Activated T-helper 2 cell treated with anti-CD3 and anti-CD28 coated beads, Interferon-gamma antibody, Interleukin-2, Interleukin-4, amounts not matched to agents 10 μg/mL and 5 μg/mL and 100 μg/mL, durations not matched to agents 14 hours and 24 hours and 36 hours (primary cell): ENCODE measurements at places on chromosomes 7 and 10.
A peak's percentile ranks its signal among the peaks of the same experiment; 100 is the strongest.

DNA sequence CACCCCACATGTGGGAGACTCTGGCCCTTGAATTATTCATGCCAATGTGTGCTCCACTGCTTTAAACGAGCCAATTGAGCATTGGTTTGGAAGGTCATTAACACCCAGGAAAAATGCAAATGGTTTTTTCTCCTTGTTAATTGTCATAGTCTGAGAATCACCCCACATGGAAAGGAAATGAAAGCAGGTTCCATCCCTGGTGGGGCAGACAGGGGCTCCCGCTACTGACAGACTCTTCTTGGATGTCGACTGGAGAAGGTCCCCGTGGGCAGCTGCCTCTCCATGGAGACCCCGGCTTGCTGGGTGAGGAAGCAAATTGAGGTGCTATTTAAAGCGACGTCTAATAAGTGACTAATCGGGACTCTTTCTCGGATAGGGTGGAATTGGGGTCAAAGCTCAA, 32.0 kb upstream of the EN2 start:
- DNase-seq, result no peak

GRCh38 chr7:70338015-70338414, 739.7 kb downstream of the AUTS2 start:
- no peak for DNase-seq

- DNase-seq, result no peak
Measured at GRCh38 chr10:1316121-1316808, 260.1 kb downstream of the WDR37 start.

GRCh38 chr7:22715969-22716368, 11.0 kb upstream of the IL6 start:
- no peak for DNase-seq

DNA sequence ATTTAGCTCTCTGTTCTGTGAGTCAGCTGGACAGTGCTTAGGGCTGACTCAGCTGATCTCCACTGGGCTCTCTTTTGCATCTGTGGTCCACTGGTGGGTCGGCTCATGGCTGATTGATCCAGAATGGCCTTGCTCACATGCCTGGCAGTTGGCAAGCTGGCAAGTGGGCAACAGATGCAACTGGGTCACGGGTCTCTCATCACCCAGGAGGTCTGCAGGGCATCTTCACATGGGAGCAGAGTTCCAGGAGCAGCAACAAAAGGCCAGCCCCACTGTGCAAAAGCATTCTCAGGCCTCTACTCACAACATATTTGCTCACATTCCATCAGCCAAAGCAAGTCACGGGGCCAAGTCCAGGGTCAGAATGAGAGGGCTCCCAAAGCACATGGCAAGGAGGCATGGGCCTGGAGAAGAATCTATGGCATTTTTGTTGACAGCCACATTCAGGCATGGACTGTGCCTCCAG, 98.8 kb downstream of the OAT start:
- no peak for DNase-seq

DNA sequence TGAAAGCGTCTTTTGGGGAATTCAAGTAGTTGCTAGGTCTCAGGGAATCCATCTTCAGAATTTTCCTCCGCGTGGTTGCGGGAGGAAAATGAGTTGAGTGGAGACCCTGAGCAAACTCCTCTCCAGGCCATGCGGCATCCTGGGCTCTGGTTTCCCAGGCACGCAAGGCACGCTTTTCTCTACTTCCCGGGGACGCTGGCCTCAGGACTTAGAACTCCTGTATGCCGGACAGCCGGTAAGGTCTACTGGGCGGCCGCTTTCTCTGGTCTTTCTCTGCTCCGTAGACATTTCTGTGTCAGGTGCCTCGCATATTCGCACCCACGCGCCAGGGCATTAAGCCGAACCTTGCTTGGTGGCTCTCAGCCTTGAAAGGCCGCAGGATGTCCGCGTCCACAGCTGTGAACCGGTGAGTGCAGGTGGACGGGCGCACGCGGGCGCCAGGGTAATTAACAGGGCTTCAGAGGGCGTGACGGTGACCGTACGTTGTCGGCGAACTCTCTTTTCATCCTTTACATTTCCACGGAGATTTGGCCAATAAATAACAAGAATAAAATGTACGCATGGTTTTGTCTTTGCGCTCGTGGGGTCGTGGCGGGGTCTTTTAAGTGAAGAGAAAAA, 992 bp upstream of the RBM20 start:
- no peak for DNase-seq

GRCh38 chr7:74317146-74317782, 28.1 kb downstream of the CLIP2 start:
- no peak for DNase-seq

DNA sequence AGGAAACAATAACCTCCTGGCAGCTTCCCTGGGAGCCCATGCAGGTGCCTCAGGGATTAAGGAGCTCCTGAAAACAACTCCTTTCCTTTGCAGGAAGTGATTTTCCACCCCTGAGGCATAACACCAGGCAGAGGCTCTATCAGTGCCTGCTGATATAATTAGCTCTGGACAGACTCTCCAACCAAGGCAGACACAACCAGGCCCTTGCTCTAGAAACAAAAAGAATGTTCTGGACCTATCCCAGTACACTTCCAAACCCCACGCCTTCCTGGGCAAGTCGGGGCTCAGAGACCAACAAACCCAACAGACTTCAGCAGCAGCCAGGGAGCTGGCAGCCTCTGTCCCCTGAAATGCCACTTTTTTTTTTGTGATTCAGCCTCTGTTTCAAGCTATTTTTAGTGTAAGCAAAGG, 247.1 kb downstream of the KCNMA1 start:
- no peak for DNase-seq

DNA sequence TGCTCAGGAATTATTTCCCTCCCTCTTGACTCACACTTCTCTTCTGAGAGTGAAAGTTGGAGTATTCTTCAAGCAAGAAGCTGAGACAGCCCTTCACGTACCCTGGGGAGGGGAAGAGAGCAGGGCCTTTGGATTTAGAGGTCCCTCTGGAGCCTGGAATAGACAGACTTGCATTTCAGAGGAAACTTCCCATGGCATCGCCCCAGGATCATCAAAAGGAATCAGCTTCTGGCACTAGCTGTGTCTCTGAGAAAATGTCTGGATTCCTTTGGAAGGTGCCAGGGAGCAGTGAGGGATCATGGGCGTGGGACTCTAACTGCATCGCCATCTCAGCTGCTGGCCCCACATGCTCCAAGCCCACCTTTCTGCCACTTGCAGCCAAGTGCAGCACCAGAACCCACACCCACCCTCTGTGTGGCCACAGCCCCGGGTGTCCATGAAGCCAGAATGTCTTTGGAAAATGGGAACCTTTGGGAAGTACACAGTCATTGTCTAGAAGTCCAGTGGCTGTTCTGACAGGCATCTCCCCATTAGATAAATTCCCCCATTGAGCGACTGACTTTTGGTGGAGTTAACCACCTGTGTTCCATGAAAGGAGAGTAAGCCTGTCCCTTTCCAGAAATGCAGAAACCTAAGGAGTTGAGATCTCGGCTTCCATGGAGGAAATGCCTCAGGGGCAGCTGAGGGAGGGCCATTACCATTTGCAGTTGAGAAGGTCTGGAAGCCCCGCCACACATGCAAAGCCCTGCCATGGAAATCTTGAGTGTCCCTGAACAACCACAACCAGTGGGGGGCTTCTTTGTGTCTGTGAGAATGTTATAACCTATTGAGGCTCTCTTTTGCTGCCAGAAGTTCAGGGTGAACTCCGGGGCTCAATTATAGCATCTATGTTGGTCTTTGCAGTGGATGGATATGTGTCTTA, 57.8 kb upstream of the GDF10 start:
- no peak for DNase-seq

- no peak for DNase-seq
Measured at GRCh38 chr10:86260564-86260963, 106.0 kb downstream of the GRID1 start.

DNA sequence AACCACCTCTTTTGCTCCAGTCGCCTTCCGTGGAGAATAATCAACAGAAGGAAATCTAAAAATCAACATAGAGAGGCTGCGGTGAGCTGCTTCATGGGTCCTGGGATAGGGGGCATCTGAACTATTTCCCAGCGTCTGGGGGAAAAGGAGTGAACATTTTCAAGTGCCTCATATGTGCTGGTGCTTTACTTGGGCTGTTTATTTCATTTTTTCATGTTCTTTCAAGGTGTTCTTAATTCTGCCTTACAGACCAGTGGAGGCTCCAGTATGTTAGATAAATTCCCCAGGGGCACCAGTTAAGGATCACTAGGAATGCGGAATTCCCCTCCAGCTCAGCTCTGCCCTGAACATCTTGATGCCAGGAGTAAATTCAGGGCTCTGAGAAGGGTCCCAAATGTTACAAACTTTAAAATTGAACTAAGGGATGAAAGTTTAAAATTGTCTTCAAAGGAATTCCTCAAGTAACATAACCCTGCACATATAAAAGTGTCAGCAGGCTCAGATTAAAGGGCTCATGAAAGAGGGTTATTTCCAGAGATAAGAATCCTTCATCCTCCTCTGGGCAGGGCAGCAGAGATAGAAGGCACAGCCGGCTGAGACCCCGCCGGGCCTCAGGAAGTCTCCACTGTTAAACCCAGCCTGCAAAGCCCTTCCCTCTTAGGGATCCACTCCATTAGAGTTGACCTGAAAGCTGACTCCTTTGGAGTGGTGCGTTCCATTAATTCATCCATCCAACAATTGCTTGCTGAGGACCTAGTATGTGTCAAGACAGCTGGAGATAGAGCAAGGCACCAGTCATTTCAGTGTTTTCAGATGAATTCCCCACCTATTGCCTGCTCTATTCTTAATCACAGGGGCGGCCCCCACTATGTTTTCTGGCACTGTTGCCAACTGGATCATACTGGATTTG, 345.8 kb downstream of the KCNMA1 start:
- no peak for DNase-seq

GRCh38 chr10:76315240-76315639, 883.8 kb downstream of the LRMDA start:
- no peak for DNase-seq

GRCh38 chr7:31651234-31652062, 35.6 kb upstream of the PPP1R17 start:
- no peak for DNase-seq

- DNase-seq, result no peak
Measured at GRCh38 chr7:107890493-107890961, 456 bp upstream of the DLD start.

- no peak for DNase-seq
Measured at GRCh38 chr7:155774947-155775346, 37.3 kb downstream of the SHH start.

- DNase-seq, result no peak
Measured at GRCh38 chr7:151793531-151793951, 83.4 kb downstream of the PRKAG2 start.

DNA sequence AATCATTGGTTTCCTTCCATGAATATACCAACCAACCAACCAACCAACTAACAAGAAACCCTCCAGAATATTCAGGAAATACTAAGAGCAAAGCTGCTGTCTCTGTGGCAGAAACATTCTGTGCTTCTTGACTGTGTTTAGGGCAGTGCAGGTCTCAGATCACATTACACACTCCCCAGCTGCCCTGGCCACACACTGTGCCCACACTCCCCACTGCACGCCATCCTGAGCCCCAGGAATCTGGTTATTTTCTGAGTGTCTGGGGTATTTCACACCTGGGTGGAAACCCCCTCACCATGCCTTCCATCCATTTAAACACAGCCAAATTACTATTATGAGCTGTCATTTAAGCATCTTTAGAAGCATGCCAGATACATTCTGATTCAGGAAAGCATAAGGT, 183.7 kb upstream of the ANK3 start:
- peak; percentile 16 for DNase-seq

- DNase-seq, result no peak
Measured at GRCh38 chr10:62733654-62734293, 70.7 kb upstream of the ADO start.

DNA sequence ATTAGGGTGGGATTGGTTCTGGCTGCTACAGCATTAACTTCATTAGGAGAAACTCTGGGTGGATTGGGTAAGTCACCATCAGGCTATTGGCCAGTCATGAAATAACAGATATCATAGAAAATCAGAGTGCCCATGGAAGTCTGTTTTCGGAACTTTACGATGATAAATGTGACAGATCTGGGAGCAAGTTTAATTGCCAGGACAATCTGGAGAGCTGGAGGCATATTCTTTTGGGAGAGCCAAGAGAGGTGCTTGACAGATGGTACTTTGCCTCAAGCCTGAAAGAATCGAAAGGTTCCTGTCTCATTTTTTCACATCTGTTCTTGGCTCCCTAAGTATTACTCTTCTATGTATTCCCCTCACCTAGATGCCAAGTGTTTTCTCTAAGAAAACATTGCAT, 369.9 kb downstream of the CNTNAP2 start:
- DNase-seq, result no peak

DNA sequence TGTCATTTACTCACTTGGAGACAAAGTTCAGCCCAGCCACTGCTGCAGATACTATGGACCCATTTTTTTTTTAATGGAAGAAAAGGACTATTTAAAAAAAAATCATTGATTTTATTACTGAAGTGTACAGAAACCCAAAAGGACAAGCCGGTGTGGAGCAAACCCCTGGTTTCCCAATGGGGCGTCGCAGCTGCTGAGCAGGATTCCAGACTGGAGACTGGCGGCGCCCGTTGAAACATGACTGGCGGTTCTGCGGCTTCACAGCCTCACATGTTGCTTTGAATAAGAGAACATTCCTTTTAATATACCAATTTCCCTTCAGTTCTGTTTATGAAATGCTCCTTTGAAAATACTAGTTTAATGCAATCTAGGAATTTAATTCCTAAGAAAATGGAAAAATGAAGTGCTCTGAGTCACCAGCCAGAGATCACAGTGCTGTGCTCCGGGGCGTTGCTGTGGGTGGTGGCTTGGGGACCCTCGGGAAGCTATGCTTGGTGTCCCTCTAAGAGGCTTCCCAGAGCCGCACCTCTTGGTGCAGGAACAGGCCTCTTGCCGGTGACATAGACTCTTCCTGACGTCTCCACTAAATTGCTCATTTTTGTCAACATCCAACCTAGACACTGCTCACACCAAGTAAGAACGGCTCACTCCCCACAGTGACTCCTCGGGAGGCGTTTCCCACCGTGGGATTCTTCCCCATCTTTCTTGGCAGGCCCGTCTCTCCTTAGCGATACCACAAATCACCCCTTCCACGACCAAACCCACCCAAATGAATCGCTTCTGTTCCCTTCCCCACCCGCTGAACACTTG, 12.0 kb upstream of the VIPR2 start:
- DNase-seq, result no peak
